ENCODE measurements at places on chromosomes 5 and 9. TPM values are rescaled to one million over a fixed set of nuclear protein-coding genes. Genes with fewer than 3 reads are reported as not detected.

DNA sequence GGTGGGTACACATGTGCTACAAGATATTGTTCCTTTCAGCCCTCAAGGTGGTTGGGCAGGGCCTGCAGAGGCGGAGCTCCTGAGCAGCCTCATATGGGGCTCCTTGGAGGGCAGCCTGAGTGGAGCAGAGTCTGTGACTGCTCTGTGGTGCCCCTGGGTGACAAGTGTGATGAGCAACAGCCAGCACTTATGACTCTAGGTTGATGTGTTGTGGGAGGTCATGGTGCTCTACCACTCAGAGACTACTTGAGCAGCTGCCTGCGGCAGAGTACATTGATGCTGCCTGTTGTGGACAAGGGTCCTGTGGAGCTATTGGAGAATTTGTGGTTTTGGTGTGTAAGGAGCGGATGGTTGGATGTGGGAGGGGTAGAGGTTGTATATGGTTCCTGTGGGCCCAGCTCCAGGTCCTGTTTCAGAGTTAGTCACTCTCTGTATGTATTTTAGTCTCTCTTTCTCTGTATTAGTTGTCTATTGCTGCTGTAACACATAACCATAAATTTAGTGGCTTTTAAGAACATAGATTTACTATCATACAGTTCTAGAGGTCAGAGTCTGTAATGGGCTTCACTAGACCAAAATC lies 141.3 kb downstream of the SREK1 start:
- DNase-seq: no peak

Gene STK10
- total RNA-seq: 22.3 TPM

DNA sequence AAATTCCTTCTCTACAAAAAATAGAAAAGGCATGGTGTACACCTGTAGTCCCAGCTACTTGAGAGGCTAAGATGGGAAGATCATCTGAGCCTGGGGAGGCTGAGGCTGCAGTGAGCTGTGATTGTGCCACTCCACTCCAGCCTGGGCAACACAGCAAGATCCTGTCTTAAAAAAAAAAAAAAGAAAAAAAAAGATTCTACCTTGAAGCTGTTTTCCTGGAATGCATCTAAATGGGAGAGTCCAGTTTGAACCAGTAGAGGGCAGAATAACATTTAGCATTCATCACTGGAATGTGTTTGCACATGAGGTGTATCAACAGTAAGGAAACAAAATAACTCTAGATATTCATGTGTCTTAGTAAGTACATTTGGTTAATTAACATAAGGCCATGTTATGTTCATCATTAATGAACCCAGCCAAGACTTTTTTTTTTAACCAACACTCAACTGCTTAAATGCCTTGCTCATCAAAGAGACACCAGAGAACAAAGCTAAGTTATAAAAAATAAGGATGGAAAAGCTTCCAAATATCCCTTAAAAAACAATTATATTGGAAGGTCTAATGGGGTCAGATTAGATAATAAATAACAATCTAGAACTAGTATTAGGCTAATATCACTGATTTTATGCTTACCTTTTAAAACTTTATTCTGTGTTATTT lies 16.1 kb downstream of the IFNE start:
- peak; percentile 65 for DNase-seq

DNA sequence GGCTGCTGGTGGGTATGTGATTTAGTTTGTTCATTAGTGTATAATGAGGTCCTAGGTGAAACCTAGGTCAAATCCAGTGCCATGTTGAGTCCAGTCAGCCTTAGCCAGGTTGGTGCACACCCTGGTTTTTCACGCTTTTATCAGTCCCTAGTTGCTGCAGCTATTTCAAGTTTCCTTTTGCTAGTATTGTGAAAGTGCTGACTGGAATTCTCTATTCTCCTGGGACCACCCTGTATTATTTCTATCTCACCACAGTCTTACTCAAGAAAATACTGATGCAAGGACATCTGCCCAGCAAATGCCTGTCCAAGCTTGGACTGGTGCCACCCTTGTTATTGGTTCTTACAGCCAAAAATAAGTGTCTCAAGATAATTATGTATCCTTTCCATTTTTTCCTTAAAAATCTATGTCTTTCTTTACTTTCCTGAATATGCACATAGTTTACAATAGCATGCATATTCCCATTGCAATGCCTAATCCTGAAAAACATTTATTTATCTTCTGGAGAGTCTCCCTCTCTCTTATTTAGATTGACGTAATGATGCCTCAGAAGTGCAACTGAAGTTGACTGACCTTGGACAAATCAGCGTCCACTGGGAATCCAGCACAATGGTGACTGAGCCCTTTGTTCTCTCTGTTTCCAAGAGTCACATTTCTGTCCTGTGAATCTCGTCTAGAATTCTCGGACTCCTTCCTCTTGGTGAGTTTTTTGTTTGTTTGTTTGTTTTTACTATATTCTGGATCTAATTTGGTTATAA lies 1075.0 kb downstream of the CDH9 start:
- DNase-seq: no peak

Gene STPG3
- total RNA-seq: not detected

DNA sequence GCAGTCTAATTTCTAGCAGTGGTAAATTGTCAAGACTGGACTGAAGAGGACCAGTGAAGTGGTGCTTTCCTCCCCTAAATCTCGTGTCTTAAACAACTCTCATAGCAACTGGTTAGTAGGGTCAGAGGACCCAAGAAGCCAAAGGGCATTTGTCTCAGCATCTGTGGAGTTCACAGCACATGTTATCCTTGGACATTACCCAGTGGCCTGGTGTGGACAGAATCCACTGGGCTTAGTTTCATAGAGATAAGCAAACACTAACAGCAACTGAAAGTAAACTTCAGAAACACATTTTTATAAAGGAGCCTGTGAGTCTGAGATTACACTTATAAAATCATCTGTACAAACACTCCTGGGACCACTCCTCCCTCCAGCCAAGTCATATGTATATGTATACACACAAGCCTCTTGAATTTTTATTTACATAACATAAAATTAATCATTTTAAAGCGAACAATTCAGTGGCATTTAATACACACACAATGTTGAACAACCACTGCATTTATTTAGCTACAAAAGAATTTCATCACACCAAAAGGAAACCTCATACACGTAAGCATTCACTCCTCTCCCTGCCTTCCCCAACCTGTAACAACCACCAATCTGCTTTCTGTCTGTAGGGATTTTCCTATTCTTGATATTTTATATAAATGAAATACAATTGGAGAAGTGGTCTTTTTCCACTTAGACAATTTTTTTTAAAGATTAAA lies 457.8 kb downstream of the RASEF start:
- DNase-seq: peak; percentile 2

Gene OR13D1
- not detected for total RNA-seq

Gene PCDHGA12
- total RNA-seq: 4.3 TPM

DNA sequence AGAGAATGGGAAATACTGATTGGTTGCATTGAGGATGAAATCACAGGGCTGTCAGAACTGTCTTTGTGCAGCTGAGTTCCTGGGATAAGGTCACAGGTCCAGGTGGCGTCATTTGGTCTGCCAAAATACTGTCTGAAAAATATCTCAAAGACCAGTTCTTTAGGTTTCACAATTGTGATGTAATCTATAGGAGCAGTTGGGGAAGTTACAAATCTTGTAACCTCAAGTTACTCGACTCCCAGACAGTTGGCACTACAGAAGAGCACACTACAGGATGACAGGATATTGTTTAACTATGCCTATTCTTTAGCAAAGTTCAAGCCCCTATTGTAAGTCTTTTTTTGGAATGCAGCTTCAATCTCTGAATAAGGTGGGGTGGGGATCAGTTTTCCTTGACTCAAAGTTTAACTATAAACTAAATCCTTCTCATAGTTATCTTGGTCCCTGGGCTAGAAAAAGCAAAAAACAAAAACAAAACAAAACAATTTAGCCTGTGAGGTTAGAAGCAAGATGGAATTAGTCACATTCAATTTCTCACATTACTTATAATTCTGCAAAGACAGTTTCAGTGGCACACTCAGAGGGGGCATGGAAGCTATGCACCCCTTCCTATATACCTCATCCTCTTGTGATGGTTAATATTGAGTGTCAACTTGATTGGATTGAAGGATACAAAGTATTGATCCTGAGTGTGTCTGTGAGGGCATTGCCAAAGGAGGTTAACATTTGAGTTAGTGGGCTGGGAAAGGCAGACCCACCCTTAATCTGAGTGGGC lies 276.0 kb downstream of the AUH start:
- no peak for DNase-seq

Gene NDOR1
- total RNA-seq: 6.1 TPM

Gene PPP3R2
- not detected for total RNA-seq

Gene SPATA6L
- total RNA-seq: 0.21 TPM

- no peak for DNase-seq
Measured at GRCh38 chr5:107700481-107700880, 29.7 kb upstream of the EFNA5 start.

Gene TERT
- 165 TPM for total RNA-seq

Gene TLX3
- not detected for total RNA-seq

Gene ISCA1
- total RNA-seq: 43.1 TPM

GRCh38 chr5:54040804-54041203 lies 269.6 kb downstream of the ARL15 start:
- DNase-seq: no peak

Gene FGD3
- total RNA-seq: 0.86 TPM

DNA sequence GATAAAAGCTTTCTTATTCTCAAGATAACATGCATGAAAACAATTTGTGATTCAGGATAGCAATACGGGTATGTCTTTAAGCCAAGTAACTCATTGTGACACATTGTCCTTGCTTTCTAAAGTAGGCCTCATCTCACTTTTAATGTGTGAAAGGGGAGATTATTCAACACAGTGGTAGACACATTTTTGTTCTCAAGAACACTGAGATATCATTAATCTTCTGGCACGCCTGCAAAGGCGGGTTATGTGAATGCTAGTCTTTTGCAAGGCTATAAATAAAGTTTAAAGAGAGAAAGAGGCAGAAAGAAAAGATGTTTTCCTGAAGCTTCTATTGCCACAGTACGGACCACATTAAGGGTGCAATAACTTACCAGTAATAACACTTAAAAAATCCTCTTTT lies 181.8 kb upstream of the MEF2C start:
- no peak for DNase-seq

Gene ZFYVE16
- total RNA-seq: 31.3 TPM

Gene UNC13B
- total RNA-seq: 22.9 TPM

GRCh38 chr5:176837707-176838115 lies 27.4 kb downstream of the UNC5A start:
- DNase-seq: peak; percentile 92

DNA sequence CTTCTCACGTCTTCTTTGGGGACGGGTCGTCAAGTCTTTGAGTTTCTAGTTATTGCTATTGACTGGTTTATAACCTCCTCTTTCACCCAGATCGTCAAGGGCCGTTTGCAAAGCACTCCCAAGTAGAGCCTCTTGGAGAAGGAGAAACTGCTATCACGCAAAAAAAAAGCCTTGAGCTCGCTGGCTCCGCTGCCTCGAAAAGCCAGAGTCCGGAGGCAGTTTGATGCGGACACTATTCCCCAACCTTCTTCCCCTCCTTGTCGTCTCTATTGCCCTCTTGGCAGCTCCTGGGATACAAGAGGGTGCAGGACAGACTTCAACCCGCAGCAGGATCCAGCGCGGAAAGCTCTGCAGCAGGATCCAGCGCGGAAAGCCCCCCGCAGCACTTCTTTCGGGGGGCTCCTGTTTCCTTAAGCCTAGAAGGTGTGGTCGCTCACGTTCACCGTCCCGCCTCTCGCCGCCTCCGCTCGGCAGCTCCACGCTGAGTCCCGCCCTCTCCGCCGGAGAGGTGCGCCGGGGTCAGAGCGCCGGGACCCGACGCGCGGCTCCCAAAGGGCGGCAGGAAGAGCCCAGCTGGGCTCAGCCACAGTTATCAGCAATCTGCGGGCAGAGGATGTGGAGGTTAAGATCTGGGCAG lies at the start of gene PCDHAC1:
Gene PCDHAC1 (plus strand): TSS at position 494 of the 637 bp plus-strand sequence. CDS start 594 bp downstream, outside the sequence.
- DNase-seq: no peak

DNA sequence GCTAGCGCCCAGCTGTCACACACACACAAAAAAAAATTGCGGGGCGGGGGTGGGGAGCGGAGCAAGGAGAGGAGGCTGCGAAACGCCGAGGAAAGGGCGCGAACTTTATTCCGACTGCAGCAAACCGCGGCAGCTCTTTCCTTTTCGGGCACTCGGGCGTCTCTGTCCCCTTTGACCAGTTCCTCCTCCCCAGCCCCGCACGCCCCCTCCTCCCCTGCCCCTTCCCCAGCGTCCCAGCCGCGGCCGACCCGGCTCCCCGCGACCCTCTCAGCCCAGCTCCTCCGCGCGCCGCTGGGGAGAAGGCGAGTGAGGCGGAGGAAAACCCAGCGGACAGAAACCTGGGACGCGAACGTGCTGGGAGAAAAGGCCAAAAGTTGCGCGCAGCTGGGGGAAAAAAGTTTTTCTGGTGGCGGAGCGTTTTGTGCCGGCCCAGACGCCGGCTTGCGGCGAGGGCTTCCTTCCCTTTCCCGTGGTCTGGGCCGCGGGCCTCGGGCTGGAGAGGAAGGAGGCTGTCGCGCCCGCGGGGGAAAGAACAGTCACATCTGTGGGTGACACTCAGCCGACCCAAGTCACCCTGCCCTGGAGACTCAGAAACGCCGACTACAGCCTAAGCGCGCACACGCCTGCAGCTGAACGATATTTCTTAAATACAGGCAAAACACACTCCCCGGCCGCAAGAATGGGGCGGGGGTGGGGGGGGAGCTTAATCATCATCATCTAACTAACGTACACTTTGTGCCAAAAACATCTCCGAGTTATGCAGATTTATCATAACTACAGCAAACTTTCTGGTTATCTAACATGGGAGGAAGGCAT lies 1.1 kb upstream of the BNC2 start:
- DNase-seq: peak; percentile 73

Gene ACTBL2
- total RNA-seq: not detected

DNA sequence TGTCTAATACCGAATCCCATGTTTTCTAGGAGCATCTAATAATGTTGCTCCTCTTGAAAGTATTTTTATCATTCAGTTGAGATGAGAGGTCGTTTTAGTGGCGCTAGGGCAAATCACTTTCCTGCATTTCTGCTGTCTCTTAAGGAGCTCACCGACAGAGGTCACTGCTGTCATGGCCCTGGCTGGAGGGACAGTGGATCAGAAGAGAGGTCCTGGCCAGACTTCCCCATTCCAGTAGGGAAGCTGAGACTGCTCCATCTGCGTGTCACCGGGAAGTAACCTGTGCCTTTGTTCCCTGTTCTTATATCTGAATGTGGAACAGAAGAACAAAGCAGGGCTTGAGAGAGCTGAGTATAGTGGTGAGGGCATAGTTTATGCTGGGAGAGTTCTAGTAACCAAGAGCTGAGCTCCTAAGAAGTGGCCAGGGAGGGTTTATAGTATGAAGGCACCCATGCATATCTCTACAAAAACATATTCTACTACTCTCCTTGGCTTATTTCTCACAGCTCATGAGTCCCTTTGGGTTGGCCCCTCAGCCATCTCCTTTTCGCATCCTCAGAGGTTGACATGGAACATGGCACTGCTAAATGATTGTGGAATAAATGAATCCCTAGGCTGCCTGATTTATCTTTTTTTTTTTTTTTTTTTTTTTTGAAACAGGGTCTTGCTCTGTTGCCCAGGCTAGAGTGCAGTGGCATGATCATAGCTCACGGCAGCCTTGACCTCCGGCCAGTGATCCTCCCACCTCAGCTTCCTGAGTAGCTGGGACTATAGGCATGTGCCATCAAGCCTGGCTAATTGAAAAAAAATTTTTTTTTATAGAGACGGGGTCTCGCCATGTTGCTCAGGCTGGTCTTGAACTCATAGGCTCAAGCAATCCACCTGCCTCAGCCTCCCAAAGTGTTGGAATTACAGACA lies 27.2 kb downstream of the ATP6V0E1 start:
- DNase-seq: peak; percentile 20

- no peak for DNase-seq
Measured at GRCh38 chr5:157758706-157759105, 15.2 kb downstream of the LSM11 start.

- DNase-seq: no peak
Measured at GRCh38 chr5:121009058-121009457, 545.0 kb downstream of the PRR16 start.

GRCh38 chr5:179164331-179165311 lies 104.4 kb downstream of the ZNF354C start:
- DNase-seq: no peak

- DNase-seq: no peak
Measured at GRCh38 chr5:119017994-119018393, 29.6 kb upstream of the DTWD2 start.
